ENCODE measurements at places on chromosomes 5 and 9. TPM values are rescaled to one million over a fixed set of nuclear protein-coding genes. Genes with fewer than 3 reads are reported as not detected.

Gene FABP6
- not detected for total RNA-seq

Gene CSF2
- total RNA-seq: 41.4 TPM

Gene ACOT12
- total RNA-seq: not detected

Gene FBXW11
- total RNA-seq: 54.8 TPM

Gene GPR151
- not detected for total RNA-seq

Gene COL15A1
- 0.47 TPM for total RNA-seq

GRCh38 chr9:81989700-81990099, 1.1 kb downstream of the SPATA31D1 start:
- H3K27ac ChIP-seq: no peak overlapping the region
- no peak for DNase-seq
- H3K4me3 ChIP-seq: no peak overlapping the region
- H3K36me3 ChIP-seq: no peaks in the 10 kb centered on the region
- no peaks in the 10 kb centered on the region for H3K4me1 ChIP-seq

DNA sequence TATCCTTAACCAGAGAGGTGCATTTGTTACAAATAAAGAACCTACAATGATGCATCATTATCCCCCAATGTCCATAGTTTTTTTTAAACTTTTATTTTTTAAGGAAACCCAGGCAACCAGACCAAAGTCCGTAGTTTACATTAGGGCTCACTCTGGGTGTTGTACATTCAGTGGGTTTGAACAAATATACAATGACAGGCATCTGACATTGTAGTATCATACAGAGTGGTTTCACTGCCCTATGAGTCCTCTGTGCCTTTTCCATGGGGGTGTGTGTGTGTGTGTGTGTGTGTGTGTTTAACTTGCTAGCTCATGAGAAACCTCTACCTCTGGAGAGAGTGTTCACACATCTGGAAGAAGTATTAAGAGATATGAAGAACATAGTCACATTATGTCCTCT, 141.5 kb downstream of the KDM4C start:
- peaks cover 43% of the 10 kb centered on the region for H3K4me1 ChIP-seq
- H3K36me3 ChIP-seq: no peaks in the 10 kb centered on the region
- no peak overlapping the region for H3K27ac ChIP-seq
- no peaks in the 10 kb centered on the region for H3K27me3 ChIP-seq
- no peak overlapping the region for H3K4me3 ChIP-seq

DNA sequence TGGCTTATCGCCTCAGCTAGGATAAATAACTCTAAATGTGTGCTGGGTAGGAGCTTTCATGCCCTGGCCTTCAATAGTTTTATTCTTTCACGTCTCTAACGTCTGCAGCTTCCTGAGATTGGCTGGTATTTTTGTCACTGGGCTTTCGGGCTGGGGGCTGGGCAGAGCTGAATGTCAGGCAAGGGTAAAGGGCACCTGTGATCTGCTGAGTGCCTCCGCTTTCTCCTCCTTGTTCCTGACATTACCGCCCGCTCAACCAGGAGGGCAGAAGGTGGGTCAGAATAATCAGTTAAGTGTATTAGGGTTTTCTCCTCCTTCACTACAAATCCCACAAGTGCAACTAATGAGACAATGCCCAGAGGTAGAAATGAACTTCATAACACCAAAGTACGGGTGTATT, 216.6 kb downstream of the TSSK1B start:
- peaks cover 6% of the 10 kb centered on the region for H3K27me3 ChIP-seq
- H3K27ac ChIP-seq: no peak overlapping the region
- H3K4me1 ChIP-seq: no peaks in the 10 kb centered on the region

- no peaks in the 10 kb centered on the region for H3K36me3 ChIP-seq
- no peak for DNase-seq
- H3K27me3 ChIP-seq: no peaks in the 10 kb centered on the region
Observed at GRCh38 chr9:134336228-134336627, 10.0 kb downstream of the RXRA start.
